ENCODE measurements at places on chromosomes 2 and 18.

- no peak for DNase-seq
Measured at GRCh38 chr18:59810183-59810582, 89.6 kb upstream of the PMAIP1 start.

- DNase-seq: no peak
Measured at GRCh38 chr18:10365901-10366300, 88.5 kb upstream of the APCDD1 start.

DNA sequence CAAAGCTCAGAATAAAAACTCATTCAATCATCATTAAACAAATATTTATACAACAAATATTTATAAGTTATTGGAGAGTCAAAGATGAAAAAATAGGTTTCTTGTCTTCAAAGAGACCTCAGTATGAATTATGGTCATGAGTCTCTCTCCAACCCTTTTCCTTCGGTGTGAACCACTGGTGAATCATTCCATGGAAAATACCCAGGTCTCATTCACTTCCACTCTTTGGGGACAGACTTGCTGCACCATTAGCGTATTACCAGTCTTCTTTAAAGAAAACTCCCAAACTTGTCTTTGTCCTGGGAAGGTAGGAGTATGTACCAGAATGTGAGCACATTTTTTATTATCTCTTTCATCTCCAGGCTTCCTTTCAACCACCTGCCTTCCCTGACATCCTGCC is 257.4 kb upstream of the RBMS1 start:
- DNase-seq: no peak

- no peak for DNase-seq
Measured at GRCh38 chr2:143730953-143731260, 601.7 kb downstream of the ARHGAP15 start.

- DNase-seq: no peak
Measured at GRCh38 chr2:202624133-202624532, 10.6 kb upstream of the FAM117B start.

GRCh38 chr2:13876491-13877037 is 756.0 kb upstream of the LRATD1 start:
- no peak for DNase-seq

GRCh38 chr2:235139956-235140800 is 188.4 kb downstream of the SH3BP4 start:
- DNase-seq: no peak

DNA sequence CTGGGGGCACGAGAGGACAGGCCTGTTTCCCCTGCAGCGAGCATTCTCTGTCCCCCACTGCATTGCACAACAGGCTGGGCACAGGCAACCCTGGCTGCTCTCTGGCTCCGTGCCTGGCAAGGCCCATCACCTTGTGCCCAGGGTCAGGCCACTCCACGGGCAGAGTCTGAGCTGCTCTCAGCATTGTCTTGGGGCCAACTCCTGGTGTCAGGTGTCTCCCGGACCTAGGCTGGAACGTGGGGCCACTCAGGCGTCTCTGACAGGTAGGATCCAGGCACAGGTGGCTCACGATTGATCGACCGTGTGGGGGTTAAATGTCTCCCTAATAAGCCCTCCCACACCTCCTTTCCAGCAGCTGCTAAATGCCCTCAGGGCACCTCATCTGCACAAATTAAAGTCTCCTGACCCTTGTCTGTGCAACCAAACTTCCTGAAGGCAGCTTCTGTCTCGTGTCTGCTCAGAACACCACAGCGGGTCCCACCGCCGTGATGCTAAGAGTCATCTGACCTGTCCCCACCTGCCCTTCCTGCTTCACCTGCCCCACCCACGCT is 66.6 kb upstream of the GPC1 start:
- DNase-seq: no peak

- no peak for DNase-seq
Measured at GRCh38 chr2:2825062-2825461, 494.0 kb upstream of the MYT1L start.

DNA sequence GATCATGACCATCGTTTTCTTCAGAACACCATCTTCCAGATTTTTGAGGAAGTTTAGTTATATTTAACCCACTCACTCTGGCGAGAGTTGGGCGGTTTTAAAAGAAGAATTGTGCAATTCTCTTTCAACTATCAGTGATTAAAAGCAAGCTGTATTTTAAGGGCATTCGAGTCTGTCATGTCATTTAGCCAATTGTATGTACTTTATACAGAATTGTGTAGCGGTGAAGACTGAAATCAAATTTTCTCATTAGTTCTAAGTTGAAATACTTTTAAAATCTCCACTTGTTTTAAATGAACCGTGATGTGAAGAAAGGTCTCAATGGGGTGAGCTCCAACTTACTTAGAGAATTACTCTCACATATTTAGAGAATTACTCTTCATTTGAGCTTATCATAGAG is 214.6 kb upstream of the DTNA start:
- DNase-seq: no peak

GRCh38 chr18:56043641-56044061 is 455.7 kb upstream of the TCF4 start:
- DNase-seq: no peak

- no peak for DNase-seq
Measured at GRCh38 chr18:13623871-13624270, 102.5 kb downstream of the FAM210A start.

DNA sequence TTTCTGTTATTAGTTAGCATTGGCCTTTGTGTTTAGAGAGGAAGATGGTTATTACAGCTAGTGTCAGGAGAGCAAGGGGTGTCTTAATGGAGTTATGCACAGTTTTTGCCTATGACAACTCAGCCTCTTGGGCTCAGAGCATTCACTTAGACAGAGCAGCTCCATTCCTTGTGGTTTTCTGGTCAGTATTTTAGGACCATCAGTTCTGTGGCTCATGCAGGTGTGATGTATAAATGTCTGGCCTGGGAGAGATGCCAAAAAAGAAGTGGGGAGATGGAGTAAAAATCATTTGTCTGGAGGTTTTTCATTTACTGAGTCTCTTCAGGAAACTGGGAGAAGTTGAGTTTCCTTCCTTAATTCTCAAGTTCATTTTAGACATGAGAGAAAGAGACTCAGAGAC is 79.7 kb downstream of the PRKCE start:
- DNase-seq: no peak

GRCh38 chr2:174688079-174688478 is 76.2 kb downstream of the CHRNA1 start:
- no peak for DNase-seq

- no peak for DNase-seq
Measured at GRCh38 chr2:18932853-18933252, 343.5 kb upstream of the NT5C1B start.

- no peak for DNase-seq
Measured at GRCh38 chr2:8496617-8497016, 185.2 kb upstream of the ID2 start.

- DNase-seq: no peak
Measured at GRCh38 chr2:102061962-102062795, 70.4 kb downstream of the IL1R2 start.

DNA sequence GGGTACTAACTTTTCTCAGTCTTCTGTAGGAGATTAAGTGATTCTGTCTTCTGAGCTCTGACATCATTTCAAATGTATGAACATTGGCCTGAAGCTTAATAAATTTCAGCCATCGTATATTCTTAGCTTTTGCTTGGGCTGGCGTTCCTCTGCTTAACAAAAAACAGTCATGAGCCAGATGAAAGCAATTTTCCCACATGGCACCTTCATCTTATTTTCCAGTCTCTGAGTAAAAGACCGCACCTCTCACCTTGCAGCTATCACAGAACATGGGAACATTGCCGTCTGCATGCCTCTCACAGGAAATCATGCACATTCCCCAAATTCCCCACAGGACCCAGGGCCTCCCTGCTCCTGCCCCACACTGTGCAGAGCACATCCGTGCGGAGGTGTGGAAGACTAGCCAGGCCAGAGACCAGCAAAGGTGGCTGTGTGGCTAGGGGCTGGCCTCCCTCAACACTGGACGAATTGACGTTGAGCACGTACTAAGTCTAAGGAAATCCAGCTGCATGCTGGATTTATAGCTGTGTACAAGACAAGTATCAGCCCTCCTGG is 531.8 kb upstream of the ID2 start:
- DNase-seq: no peak

- no peak for DNase-seq
Measured at GRCh38 chr2:10546975-10547391, 98.9 kb upstream of the ODC1 start.

DNA sequence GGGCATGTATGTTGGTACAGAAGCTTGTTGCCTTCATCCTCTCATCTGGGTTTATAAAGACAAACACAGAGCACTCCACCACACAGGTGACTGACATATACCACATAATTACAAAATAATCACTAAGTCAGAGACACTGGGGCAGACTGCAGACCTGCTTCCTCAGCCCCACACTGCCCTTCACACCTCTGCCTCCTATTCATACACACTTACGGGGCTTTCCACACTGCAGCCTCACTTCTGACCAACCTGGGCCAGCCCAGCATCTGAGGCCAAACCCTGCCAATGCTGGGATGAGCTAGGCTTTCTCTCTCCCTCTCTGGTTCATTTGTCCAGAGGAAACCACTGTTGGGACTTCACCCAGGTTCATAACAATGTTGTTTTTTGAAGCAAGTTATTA is 4.5 kb downstream of the EMX1 start:
- no peak for DNase-seq

GRCh38 chr18:68818584-68818983 is 20.7 kb downstream of the CCDC102B start:
- no peak for DNase-seq

DNA sequence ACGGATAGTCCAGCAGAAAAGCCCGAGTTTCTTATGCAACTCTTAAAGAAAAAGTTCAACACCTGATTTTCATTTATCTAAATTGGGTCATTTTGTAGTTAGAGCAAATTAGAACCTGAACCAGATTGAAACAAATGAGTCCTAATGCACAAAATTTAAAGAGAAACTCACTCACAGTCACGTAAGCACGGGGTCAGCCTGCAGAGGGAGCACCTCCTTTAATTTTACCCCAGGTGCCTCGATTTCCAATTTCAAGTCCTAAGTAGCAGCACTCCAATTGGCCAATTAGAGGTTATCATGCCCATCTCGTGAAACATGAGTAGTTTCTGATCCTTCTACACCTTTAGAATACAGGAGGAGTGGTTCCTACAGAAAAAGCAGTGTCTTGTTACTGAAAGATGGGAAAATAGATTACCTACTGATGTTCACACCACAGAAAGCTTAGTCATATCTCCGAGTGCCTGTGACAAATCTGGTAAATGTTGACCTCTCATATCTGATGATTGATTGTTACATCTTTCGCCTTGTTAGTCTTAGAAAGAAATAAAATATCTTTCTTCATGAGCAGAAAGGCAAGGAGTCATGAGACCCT is 1929.8 kb upstream of the LRRTM1 start:
- DNase-seq: no peak

GRCh38 chr2:238922435-238922834 is 74.5 kb downstream of the TWIST2 start:
- DNase-seq: no peak

GRCh38 chr2:173358616-173359015 is 3.9 kb downstream of the CDCA7 start:
- no peak for DNase-seq

DNA sequence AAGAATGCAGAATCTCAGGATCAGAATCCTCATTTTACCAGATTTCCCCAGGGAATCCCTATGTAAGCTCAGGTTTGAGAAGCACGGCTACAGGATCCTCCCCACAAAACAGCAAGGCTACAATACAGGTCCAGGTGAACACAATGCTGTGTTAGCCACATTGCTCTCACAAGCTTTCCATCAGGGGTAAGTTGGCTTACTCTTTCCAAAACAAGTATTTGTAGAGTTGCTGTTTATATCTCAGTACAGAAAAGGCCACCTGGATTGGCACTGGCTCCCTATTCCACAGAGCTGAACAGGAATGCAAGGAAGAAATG is 11.0 kb downstream of the SPRED2 start:
- no peak for DNase-seq

DNA sequence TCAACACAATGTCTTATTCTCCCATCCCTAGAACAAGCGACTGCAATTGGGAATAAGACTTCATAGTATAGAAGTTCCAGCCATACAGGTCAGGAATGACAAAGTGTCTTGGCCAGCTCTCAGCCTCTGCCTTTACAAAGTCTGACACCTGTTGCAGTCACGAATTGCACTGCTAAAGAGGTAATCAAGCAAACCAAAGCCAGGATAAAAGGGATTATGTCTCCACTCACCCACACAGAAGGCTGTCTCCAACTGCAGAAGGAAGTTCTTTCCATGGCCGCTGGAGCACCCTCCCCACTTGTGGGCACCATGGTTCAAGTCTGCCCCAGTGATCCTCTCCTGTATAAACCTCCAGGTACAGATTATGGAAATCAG is 114.8 kb upstream of the PKDCC start:
- no peak for DNase-seq

DNA sequence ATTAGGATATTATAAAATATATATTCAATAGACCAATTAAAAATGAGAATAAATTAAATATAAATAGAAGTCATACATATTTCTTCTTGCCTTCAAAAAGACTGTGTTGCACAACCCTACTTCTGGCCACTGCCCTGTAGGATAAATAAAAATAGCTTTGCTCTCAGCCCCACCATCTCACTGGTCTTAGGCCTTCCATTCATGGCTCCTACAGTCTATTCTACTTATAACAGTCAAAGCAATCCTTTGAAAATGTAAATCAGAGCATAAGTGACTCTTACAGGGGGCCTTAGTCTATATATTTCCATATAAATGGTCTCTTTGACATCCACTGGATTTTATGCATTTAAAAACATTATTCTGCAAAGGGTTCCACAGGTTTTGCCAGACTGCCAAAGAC is 72.9 kb downstream of the KLF7 start:
- DNase-seq: no peak

DNA sequence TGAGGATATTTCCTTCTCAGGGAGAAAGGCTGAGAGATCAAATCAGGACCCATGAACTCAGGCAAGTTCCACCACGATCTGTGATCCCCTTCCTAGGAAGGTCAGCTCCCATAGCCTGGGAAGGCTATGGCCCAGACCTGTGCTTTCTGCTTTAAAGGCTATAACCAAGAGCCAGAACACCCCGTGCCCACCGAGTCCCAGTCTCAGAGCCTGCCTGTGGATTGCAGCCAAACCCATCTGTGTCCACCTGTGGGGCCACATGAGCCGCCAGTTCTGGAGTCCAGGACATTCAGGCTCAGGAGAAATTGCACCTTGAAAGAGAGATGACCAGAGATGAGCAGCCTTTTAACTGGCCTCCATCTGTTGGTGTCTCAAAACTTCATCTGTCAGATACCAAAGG is 46.9 kb downstream of the MAL start:
- no peak for DNase-seq

DNA sequence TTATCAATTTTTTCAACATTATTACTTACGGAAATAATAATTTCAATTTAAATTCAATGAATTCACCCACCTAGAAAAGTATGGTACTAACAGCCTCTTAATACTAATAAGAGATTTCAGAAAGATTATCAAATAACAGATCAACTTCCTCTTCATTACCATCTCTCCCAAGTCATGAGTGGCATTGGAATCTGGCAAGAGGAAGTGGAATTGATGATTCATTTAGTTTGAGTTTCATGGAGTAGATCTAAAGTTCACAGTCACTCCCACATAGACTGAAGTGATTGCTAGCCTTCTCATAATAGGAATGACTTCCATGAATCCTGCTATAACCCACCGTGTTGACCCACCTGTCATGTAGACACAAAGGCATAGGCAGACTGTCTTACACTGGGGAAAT is 77.7 kb upstream of the WDR75 start:
- no peak for DNase-seq
